ENCODE measurements at places on chromosomes 12 and 14.

GRCh38 chr14:28059254-28059653, 707.3 kb upstream of the FOXG1 start:
- no peak for DNase-seq

DNA sequence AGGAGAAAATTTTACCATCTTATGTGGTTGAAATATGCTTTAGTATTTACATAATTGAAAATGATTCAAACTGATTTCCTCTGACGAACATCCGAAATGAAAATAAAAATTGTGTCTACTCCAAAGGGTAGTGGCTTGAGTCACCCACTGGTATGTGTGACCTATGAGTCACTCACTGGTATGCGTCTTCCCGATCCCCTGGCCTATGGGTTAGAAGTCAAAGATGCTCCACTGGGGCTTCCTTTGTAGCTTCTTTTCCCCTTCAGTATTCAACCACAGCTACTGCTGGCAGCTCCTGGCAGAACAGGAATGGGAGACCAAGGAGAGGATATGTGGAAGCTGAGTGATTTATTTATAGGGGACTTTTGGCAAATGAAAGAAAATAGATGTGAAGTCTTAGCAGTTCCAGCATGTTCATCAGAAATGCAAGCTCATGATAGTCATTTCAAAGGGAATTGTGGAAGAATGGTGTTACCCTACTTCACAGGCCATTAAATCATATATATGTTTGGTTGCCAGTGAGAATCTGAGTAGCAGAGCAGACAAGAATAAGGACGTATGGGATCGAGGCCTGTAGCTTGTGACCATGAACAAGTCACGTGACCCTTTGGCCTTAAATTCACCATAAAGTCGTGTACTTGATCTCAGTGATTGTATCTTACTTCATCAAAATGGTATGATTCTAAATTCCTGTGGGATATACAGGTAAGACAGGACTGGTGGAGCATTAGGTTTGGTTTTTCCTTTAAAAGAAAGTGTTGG, 108.3 kb downstream of the CRADD start:
- peak; percentile 29 for DNase-seq

- no peak for DNase-seq
These were observed 122.3 kb upstream of the CNOT2 start for GRCh38 chr12:70120970-70121369.

GRCh38 chr12:12482150-12482761, 80.4 kb downstream of the DUSP16 start:
- no peak for DNase-seq

DNA sequence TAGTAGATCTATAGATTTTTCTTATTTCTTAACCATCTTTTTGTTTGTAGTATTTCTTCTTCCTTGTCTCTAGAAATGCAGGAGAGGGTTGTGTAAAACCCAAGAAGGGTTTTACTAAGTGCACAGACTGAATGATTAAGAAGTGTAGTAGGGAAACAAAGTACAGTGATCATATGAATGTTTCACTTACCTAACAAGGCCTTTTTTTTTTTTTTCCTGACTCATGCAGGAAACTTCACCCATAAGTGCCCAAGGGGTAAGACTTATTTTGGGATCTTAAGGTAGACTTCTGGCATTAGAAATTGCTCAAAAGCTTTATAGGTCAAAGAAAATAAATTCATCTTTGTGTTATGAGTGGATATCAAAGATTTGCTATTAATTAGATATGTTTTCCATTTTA, 10.2 kb downstream of the SCN8A start:
- DNase-seq = no peak

GRCh38 chr14:101047326-101047725, 143.8 kb upstream of the RTL1 start:
- no peak for DNase-seq

GRCh38 chr14:90656973-90657372, 159.3 kb downstream of the TTC7B start:
- no peak for DNase-seq

DNA sequence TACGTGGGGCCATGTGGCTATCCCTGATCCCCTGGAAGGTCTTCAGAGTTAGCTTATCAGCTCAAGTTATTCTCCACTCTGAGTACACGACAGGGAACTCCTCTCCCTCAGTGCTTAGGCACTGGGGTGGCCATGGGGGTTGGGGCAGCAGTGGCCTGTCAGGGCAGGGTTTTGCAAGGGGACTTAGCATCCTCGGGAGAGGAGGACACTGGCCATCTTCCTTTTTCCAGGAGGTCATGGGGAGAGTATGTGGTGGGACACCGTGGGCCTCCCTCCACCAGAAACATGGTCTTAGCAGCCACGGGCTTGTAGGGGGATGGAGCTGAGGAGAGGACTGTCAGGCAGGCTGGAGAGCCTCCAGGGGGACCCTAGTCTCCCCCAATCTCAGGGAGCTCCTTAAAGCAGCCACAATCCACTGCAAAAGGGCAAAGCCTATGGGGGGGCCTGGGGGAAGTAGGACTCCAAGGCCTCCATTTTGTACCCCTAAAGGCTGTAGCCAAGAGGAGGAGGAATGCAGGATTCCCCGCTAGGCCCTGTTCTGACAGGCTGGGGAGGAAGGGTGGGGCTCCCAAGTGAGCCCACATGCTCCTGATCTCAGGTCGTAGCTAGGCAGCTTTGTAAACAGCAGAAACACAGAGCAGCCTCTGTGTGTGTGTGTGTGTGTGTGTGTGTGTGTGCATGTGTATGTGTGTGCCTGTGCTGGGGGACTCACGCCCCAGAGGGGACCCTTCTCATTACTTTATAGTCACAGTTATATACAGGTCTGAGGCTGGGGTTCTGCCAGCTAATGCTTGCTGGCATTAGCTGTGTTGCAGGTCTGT, 36.6 kb downstream of the KRT80 start:
- no peak for DNase-seq

DNA sequence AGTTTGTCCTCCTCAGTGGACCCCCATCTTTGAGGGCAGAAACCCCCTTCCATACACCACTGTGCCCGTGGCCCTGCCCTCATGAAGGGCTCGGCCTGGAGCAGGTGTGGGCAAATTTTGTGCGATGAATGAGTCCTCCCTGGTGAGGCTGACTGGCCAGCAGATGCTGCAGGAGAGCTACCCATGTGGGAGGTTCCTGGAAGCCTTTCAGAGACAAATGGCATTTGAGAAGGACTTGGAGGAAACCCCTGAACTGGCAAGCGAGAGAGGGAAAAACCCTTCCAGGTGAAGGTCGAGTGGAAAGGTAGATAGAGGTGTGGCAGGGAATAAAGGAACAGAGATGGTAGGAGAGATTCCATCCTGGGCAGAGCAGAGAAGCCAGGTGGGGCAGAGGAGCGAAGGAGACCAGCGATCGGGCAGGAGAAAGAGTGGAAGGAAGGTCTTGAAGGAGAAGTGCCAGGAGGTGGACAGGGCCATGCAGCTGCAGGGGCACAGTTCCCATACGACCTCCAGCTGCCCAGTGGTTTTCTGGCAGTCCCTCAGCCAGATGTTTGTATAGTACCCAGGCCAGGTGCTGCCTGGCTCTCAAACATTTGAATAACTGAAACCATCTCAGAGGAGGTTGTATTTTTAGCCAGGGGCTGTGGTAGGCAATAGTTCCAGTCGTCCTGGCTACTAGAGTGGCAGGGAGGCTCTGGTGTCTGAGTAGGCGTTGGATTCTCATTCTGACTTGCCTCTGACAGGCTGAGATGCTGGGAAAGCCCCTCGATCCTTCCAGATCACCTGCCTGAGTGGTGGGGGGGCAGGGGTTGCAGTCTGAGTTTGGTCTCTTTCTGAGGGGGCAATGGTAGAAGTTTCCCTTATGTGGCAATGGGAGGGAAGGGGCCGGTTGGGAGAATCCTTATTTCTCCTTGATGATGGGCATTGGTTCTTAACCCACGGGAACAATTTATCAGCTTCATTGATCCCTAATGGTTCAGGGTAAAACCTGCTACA, 40.1 kb downstream of the FBXL14 start:
- DNase-seq = no peak

DNA sequence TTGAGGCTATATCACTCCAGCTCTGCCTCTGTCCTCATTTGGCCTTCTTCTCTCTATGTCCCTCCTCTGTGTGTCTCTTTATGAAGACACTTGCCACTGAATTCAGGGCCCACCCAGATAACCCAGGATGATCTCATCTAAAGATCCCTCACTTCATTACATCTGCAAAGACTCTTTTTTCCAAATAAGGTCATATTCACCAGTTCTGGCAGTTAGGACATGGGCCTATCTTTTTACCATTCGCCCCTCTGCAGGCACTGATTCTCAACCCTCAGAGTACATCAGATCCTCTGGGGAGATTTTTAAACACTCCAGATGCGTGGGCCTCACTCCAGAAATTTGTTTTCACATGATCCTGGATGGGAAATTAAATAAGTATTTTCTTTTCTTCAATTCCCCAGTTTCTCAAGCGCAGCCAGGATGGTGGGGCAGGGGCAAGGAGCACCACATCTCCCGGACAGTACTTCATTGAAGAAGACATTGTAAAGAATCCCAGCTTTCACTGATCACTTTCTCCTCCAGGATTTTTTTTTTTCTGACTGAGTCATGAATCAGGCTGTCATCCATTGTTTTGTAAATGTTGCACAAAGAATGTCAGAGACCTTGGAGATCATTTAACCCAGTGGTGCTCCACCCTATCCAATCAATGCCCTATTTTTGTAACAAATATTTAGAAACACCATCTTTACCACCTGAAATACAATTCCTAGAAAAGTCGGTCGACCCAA, 27.4 kb downstream of the CRACR2A start:
- no peak for DNase-seq

GRCh38 chr12:46843811-46844210, 18.0 kb upstream of the SLC38A4 start:
- DNase-seq = no peak
